ENCODE measurements at places on chromosomes 2 and 18.
A peak's percentile ranks its signal among the peaks of the same experiment; 100 is the strongest.

GRCh38 chr2:239464166-239465016, 63.6 kb upstream of the HDAC4 start:
- no peak for DNase-seq

GRCh38 chr2:146209842-146210275, 1635.0 kb upstream of the ACVR2A start:
- DNase-seq, result no peak

- DNase-seq, result no peak
Measured at GRCh38 chr2:71661782-71662181, 208.4 kb downstream of the DYSF start.

DNA sequence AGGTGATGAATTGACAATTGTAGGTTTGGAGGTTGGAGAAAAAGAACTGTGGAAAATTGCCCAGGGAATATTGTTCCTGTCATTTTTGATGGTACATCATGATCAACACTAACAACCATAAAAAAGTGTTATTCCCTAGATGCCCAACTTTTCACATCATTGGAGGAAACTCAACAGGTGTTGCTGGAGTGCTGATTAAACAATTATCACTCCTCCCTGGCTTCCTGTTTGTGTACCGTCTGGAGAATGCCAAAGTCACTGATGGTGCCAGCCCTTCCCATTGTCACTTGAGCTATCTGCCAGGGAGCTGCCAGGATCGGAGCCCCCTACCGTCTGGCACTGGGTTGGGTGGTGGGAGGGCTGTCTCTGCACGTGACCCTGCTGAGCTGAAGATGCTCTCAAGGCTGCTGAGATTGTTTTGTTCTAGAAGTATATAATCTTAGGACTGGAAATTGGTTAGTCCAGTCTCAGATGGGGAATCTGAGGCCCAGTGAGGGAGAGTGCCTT, 156.9 kb downstream of the PRKCE start:
- DNase-seq, result no peak

- no peak for DNase-seq
Measured at GRCh38 chr2:180604077-180604476, 376.3 kb upstream of the UBE2E3 start.

GRCh38 chr2:15782769-15783294, 157.5 kb upstream of the MYCN start:
- no peak for DNase-seq

DNA sequence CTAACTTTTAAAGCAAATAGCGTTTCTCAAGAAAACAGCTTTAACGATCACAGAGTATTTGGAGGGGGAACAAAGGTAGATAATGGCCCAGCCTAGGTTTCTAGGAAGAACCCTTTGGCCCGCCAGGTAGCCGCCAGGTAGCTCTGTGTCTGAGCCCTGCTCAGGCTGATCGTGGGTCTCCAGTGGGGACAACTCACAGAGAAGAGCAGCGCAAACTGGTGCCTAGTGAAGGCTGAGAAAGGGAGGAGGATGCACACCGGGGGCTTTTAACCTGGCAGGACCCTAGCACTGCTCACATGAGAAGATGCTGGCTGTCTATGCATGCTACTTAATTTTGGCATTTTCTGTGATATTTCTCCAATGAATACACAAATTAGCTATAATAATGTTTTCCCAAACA, 5.8 kb downstream of the NGEF start:
- no peak for DNase-seq

DNA sequence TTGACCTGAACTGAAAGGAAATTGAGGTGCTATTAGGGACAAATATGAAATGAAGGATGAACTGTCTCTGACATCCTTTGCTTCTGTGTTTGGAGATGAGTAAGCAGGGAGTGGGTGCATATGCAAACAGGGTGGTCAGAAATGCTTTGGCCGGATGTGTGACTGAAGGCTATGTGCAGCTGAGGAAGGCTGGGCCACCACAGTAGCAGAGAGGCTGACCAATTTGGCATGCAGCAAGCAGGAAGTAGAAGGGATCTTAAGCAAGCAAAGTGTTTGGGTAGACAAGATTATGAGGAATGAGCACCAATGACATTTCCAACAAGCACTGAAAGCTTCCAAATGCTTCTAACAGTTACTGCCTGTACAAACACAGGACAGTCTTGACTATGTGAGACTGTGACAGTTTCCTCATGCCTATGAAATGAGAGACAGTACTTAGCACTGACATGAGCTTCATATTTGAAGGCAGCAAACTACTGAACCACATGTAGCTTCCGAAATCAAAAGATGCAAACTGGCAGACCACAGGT, 3.3 kb upstream of the ACTR3 start:
- no peak for DNase-seq

GRCh38 chr2:189267491-189267890, 87.9 kb upstream of the COL5A2 start:
- no peak for DNase-seq

DNA sequence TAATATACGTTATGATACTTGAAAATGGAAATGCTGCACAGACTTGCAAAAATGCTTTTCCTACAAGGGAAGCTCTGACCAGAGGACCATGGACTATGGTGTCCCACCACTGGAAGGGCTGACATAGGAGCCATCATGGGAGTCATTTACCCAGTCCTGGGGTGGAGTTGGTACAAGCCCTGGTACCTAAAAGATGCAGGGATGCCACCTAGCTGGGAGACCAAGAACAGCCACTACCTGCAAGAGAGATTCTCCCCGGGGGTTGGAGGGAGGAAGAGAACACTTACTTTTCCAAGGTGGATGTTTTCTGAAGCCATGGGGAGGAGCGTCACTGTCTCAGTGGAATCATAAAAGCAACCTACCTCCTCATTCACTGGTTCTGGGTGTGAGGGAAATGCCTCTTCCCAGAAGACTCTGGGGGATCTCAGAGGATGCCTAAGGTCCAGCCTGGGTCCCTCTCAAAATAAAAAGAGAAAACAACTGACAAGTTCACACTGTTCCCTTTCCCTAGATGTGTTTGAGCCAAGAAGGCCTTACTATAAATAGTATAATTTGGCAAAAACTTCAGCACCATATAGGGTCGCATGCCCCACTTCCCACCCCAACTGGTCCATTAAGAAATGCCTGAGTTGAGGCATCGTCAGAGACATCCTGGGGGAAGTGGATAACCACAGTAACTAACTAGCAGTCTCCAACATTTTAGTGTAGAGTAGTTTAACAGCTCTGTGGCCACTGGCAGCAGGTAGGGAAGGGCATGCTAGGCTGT, 39.9 kb downstream of the REEP1 start:
- no peak for DNase-seq

DNA sequence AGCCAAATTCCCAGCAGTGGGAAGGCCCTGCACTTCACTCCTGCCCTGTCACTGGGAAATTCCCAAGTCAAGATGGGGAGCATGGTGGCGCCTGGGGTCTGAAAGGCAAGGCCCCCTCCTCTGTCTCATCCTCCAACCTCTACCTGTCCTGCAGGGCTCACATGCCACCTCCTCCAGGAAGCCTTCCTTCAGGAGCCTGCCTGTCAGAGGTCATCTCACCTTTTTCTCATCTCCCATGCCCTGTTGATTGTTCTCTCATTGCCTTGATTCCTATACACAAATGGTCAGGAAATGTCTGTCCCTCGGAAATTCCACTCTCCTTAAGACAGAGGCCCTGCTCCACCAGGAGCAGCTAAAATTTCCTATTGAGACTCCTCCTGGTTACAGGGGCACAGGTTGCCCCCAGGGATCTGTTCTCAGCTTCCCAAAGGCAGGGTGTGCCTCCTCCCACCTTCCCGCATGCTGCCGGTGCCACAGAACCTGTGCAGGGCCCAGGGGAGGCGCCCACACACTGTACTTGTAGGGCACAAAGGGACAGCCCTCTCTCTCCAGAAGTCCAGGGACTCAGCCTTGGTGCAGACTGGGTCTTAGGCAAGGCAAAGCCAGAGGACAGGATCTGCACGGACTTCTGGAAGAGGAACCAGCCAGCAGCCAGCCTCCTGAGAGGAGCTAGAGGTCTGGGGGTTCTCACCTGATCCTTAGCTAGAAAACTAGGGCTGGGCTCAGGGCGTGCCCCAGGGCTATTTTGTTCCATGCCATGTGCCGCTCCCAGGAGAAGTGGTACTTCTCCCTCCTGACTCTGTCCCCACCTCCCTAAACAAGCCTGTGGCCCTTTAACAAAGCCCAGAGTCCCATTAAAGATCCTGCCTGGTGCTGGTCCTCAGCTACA, 12.9 kb downstream of the HES6 start:
- no peak for DNase-seq

- no peak for DNase-seq
Measured at GRCh38 chr2:42829671-42830440, 37.5 kb upstream of the HAAO start.

GRCh38 chr18:24022161-24022560, 7.6 kb downstream of the TTC39C start:
- no peak for DNase-seq

- DNase-seq, result no peak
Measured at GRCh38 chr2:118604371-118604770, 243.1 kb downstream of the EN1 start.

DNA sequence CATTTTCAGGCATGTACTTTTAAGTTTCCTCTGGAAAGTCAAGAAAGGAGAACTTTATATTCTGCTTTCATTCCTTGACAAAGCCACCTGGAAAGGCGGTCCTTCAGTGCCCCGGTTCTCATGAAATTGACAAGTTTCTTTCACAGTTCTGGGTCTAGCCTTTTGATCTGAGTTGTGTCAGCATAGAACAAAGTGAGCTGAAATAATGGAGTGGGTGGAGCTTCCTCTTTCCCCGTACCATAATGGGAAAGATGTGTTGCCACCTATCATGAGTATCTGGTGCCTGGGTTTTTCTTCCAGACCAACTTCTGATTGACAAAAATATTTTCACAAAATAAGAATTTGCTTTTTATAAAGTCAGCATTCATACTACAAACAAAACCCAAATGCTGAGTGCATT, 49.3 kb downstream of the PTRHD1 start:
- DNase-seq, result no peak

- DNase-seq, result no peak
Measured at GRCh38 chr2:238999291-238999741, 151.4 kb downstream of the TWIST2 start.

GRCh38 chr2:3435445-3435844, 56.0 kb downstream of the TRAPPC12 start:
- DNase-seq, result no peak

GRCh38 chr2:5898667-5899066, 206.5 kb downstream of the SOX11 start:
- DNase-seq, result no peak

DNA sequence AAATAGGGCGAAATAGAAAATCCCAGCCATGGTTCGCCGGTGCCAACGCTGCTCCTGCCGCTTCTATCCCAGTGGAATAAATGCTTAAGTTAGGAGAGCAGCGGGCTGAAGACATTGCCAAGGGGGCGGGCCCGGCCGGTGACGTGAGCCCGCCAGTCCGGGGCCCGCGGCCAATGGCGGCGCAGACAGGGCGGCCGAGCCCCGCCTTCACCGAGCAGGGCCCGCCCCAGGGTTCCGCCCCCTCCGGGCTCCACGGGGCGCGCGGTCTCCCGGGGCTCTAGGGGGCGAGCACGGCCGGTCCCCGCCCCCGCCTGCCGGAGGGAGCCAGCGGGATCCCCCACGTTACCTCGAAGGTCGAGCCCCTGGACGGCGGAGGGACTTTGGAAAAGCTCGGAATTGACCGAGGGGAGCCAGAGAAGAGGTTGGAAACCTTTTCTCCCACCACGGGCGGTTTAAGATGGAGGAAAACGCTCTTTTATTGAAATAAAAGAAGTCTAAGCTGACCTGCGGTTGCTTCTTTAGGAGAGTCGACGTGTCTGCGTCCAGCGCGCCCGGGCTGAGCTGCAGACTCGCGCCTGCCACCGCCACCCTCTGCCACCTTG, at the start of gene EPHA4:
EPHA4 (minus strand) TSS at position 86 of the 602 bp plus-strand sequence; CDS start at position 30, 56 bp downstream.
- peak; percentile 59 for DNase-seq

Data from stimulated activated CD8-positive, alpha-beta memory T cell treated with anti-CD3 and anti-CD28 coated beads, Interleukin-15, amount 100 ng/mL, for 4 hours (primary cell).